ENCODE measurements at places on chromosomes 16 and 17.

DNA sequence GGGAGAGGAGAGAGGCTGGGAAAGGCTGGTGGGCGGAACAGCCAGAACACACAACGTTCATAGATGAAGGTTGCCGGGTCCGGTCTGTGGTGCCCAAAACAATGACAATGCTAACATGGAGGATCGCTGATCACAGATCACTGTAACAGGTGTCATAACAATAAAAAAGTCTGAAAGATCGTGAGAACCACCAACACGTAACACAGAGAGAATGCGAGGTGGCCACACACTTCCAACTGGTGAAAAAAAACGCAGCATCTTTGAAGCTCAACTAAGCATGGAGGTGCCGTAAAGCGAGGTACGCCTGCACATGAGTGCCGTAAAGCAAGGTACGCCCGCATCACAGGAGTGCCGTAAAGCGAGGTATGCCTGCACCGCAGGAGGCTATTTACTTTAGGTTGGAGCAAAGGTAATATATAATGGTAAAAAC, 42.3 kb downstream of the ABR start:
- no peak for DNase-seq

GRCh38 chr17:36730857-36731490, 129.6 kb downstream of the MRM1 start:
- no peak for DNase-seq

GRCh38 chr17:63426917-63427308, 19.2 kb downstream of the CYB561 start:
- DNase-seq = no peak

GRCh38 chr16:73949574-73950320, 346.9 kb upstream of the PSMD7 start:
- DNase-seq = no peak

DNA sequence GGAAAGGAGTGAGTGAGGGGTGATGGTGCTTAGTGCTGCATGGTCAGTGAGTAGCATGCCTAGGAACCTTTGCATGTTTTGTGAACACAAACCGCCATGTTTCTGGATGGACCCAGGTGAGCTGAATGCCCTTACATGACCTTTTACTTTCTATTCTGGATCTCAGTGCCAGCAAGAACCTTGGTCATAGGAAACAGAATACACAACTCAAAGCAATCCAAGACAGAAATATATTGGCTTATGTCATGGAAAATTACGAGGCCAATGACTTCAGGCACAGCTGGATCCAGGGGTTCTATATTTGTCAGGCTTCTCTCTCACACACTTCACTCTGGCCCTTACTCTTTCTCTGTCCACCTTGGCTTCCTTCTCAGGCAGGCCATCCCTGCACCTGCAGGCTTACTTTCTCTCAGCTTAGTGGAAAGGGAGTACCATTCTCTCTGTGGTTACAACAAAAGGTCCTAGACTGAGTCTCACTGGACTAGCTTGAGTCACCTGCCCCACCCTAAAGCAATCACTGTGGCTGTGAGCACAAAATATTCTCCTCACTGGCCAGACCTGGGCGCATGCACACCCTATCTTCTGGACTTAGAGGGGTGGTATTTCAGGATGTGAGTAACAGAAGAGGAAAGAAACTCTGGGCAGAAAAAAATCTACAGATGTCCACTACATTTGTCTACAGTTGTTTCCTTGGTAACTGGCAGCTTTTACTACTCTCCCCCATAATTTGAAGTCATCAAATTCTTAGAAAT, 20.4 kb upstream of the CPNE2 start:
- DNase-seq = no peak

DNA sequence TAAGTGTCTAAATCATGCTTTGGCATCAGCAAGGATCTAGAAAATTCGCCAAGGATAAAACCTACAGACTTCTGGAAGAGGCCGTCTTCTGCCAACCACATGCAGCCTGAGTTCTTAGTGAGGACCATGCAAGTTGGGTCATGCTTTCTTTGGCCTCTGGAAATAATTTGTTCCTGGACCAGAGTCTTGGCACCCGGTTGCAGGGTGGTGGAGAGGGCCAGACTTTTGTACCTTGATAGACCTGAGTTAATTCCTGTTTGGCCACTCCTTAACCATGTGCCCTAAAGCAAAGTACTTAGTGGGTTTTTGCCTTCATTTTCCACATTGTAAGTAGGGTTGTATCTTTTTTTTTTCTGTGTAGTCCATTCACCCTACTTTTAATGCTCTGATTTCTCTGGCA, 283.4 kb upstream of the IRX5 start:
- DNase-seq = no peak

DNA sequence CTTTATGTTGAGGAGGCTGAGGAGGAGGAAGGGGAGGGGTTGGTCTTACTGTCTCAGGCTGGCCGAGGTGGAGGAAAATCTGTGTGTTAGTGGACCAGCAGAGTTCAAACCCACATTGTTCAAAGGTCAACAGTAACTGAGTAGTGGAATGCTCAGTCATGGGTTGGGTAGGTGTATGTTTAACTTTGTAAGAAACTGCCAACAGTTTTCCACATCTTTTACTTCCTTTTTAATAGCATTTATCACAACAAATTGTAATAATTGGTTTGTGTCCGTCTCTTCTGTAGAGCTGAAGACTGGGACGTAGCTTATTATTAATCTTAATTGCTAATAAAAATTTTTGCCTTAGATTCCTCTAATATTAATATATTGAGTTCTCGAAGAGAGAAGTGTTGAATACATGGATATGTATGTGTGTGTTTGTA, 5.3 kb downstream of the ATP6V0A1 start:
- DNase-seq = no peak

DNA sequence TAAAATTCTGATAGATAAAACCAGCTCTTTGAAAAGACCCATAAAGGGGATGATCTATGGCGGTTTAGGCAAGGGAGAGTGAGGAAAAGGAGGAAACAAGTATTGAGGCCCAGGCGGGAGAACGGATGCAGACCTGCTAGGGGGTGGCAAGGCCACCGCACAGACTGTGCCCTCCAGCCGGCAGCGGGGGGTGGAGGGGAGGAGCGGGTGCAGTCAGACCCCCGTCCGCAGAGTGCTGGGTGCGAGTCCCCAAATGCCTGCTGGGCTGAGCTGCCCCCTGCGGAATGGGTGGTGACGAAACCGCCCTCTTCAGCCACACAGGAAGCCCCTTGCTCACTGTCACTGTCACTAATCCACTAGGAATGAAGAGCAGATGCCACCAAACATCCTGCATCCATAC, 46.0 kb downstream of the LMF1 start:
- no peak for DNase-seq

DNA sequence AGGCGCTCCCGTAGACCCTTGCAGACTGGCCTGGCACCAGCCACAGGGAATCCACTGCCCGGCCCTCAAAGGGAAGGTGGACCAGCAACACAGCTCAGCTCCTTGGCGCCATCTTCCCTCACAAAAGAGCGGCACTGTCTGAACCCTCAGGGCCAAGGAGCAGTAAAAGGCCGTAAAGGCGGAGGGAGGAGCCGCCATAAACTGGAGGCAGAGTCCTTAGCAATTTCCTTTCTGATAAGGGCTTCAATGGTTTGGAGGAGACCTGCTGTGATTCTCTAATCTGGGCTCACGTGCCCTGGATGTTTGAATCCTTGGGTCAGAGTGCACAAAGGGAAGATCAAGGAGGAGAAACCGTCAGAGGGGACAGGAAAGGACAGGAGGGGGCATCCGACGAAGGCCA, 15.5 kb upstream of the AXIN2 start:
- DNase-seq = no peak

- DNase-seq = no peak
Observed at GRCh38 chr16:88585269-88585668, 15.1 kb downstream of the ZC3H18 start.

DNA sequence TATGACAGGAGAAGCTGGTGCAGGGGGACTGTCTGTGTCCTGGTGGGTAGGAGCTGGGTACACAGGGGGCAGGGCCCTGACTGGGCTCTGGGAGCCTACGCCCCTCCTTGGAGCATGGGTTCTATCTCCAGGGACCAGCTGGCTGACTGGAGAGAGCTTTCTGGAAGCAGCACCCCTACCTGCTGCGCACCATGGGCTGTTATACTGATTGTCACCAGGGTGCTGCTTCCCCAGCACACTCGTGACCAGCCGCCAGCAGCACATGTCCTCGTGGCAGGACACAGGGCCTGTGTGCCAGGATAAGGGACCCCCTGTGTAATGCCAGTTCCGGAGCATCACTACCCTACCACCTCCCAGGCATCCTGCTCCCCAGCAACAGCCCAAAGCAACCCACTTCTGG, 106.0 kb downstream of the AMFR start:
- no peak for DNase-seq

GRCh38 chr17:12579288-12579687, 86.4 kb upstream of the MYOCD start:
- DNase-seq = no peak

DNA sequence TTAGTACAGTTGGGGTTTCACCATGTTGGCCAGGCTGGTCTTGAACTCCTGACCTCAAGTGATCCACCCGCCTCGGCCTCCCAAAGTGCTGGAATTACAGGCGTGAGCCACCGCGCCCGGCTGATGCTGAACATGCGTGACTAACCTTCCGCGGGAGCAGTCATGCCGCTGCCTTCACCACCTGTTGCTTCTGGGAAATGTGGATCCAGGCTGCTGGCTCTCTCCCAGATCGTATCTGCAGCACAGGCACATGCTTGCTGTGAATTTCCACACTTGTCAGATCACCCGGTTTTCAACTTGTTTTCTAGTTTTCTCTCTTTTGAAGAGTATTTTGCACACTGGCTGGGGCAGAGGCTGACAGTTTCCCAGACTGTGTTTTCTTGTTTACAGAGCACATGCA, 97.9 kb downstream of the ADCY9 start:
- no peak for DNase-seq

DNA sequence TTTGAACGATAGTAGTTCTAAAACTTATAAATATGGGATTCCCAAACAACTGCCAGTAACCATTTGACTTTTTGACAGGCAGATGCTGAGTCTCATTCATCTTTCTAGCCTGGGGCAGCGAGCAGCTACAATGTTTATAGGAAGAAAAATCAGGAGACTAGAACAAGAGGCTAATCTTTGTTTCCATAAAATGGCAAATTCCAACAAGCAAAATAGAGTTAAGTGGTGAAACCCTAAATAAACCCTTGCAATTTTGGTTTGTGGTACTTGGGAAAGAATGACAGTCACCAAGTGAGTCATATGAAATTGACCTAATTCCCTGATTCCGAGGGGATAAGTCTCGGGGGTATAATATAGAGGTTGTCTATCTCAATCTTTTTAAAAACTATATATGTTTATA, 27.3 kb upstream of the HS3ST2 start:
- DNase-seq = no peak

GRCh38 chr16:80208015-80208414, 332.8 kb upstream of the DYNLRB2 start:
- DNase-seq = no peak

DNA sequence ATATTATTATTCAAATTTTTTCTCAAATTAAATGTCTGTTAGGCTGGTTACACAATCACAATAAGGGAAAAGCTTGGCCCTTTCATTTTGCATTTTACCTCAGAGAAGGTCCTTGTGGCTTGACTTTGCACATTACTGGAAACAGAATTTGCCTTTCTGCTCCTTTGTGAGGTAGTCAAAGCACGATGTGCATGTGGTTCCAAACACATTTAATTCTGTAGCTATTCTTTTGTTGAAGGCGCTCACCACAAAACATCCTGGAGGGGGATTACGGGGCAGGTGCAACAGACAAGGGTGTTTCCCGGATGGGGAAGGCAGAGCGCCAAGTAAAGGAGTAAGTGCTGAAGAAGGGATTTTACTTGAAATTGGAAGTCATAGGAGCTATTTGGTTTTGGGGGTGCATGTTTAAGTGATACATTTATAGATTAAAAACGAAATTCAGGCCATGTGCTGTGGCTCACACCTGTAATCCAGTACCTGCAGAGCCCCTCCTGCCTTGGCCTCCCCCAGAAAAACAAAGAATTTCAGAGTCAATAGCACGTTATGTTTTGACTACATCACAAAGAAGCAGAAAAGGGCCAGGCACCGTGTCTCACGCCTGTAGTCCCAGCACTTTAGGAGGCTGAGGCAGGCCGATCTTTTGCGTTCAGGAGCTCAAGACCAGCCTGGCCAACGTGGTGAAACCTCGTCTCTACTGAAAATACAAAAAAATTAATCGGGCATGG, 31.2 kb upstream of the TENT4B start:
- DNase-seq = no peak

DNA sequence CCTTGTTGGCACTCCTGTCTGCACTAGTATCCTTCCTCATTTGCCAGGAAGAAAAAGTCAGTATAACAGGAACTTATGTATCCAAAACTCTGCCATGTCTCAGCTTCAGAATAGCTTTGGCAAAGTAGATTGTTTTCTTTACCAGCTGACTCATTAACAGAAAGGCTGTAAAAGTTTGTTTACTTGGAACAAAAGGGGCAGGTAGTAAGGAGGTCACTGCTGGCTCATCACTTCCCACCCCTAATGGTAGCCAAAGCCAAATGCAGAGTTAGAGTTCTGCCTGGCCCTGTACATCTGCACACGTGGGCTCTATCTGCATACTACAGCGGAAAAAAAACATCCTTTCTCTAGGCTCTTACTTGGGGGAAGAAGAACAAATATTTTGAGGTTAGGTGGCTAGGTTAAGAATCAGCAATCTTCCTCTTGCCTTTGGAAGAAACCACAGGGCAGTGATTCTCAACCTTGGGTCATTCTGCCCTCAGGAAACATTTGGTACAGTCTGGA, 90.9 kb upstream of the BCAR1 start:
- DNase-seq = no peak

GRCh38 chr16:9864461-9864860, 317.8 kb downstream of the GRIN2A start:
- DNase-seq = no peak

DNA sequence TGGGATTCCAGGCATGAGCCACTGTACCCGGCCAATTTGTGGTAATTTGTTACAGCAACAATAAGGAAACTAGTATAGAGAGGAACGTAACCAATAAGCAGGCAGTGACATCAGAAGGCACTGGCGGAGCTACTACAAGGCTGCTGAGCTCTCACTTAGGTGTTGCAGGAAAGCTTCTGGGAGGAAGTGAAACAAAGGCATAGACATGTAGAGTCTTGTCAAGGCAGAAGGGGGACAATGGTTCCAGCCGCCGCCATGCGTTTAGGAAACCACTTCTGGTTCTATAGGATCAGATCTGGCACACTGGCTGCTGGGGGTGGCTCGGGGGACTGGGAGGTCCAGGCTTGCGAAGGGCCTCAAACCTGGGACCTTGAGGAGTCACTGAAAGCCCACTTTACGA, 9.4 kb upstream of the CPSF4L start:
- DNase-seq = no peak

GRCh38 chr16:28042811-28043210, 20.7 kb downstream of the GSG1L start:
- DNase-seq = no peak

DNA sequence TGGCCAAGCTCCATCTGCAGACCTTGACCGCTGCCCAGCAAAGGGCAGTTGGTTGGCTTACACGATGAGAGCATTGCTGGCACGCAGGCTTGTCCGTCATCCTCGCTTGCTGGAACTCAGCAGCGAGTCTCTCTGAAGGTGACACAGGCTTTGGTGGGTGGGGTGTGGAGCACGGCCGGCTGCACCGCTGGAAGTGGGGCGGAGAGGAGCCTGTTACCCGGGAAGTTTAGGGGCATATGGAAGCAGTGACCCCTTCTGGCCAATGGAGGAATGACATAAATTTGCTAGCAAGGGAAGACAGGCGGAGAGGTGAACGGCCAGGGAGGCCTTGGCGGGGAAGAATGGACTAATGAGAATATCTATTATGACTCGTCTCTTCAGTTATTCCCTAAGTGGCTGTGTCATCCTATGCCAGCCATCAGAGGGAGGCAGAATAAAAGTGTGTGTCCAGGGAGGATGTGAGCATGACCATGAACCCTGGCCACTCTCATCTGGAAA, 65.9 kb upstream of the SDK2 start:
- DNase-seq = peak; percentile 86

All from nephron progenitor cell (in vitro differentiated cells).